Ureter (tissue), 1 donor: ENCODE measurements at places on chromosomes 11 and 22. TPM values are rescaled to one million over a fixed set of nuclear protein-coding genes. Genes with fewer than 3 reads are reported as not detected.

- DNase-seq: no peak
Observed at GRCh38 chr11:30304620-30305019, 18.3 kb upstream of the ARL14EP start.

DNA sequence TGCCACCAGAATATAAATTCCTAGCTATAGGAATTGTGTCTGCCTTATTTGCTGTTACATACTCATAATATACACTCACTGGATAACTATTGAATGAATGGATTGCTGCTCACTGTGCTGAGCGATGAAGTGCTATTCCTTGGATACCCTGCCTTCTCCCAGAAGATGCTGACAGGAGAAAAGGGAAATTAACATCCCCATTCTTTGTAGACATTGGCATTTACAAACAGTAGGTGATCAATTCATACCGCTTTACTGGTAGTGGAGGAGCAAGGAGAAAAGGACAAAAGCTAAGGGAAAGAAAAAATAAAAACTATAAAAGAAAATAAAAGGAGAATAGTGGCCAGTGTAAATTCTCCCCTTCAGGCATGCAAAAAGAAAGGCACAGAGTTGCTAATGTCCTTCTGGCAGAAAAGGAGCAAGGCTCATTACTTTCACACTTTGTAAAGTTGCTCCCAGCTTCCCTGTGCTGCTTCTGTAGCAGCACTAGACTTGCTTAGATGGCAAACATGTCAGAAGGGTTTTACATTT, 183.0 kb downstream of the LUZP2 start:
- DNase-seq: no peak

DNA sequence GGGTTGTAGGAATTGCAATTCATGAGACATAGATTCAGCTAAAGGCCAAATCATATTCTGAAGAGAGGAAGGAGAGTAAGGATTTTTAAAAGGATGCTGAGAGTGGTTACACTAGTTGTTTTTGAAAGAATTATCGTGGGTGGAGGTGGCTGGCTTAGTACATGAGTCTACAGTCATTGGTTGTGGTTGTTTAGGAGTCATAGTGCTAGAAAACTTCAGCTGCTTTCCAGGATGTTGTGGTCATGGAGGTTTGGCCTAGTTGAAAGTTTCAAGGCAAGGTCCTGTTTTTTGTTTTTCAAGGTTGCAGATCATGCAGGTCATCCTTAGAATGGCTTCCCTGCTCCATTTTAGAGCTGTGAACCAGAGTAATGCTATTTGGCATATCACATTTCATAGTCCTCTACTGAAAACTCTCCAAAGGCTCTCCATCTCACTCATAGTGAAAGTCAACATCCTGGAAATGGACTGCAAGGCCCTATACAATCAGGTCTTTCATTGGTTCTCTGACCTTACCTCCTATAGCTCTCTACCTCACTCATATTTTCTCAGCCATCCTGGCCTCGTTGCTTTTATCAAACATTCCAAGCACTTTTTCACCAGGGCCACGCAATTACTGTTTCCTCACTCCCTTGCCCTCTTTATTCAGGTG, 26.1 kb upstream of the ZBTB44 start:
- no peak for DNase-seq

The LRRC74B gene
- not detected for total RNA-seq

- no peak for DNase-seq
Observed at GRCh38 chr22:50528682-50529415, 963 bp downstream of the TYMP start.

DNA sequence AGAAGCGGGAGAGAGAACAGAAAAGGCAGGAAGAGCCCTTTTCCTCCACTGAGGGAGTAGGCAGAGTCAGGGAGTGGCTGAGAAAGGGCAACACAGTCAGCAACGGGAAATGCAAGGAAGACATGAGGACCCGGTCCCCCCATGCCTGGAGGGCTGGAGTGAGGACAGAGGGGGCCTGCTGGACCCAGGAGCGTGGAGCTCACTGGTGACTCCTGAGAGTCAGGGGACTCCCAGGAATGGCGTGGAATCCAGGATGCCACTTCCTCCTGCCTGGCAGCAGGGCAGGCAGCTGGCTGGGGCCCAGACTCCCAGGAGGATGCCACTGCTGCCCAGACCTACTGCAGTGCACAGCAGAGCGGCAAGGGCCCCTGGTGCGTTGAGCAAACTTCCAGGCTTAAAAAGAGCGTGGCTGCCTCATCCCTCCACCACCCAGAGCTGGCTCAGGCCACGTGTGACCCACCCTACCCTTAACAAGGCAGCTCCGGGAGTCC, 11.3 kb downstream of the C11orf21 start:
- DNase-seq: no peak

GRCh38 chr11:24716403-24716802, 219.6 kb downstream of the LUZP2 start:
- no peak for DNase-seq

- no peak for DNase-seq
Observed at GRCh38 chr11:28491431-28491830, 383.2 kb downstream of the METTL15 start.

DNA sequence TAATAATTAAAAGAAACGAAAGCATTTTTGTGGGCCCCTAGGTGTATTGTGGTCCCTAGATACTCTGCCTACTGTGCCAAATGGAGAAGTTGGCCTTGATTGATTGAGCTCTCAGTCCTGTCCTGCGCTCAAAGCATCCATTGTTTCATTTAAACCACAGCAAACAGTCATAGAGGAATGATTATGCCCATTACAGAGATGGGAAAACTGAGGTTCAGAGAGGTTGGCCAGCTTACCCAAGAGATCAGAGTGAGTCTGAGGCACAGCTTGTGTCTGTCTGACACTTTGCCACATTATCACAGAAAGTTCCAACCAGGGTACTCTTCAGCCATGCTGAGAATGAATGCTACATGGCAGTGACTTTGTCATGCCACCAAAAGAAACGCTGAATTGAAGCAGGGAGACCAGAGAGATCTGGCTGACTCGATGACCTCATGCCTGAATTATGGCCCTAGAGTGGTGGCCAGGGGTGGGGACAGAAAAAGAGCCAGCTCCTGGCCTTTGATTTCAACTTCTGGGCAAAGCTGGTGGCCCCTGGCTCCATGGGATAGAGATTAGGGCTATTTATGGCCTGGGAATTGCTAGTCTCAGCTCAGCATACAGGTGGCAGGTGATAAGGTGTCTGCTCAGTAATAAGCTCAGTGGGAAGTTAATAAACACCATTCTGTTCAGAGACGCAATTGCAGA, 180.5 kb downstream of the MIAT start:
- DNase-seq: no peak

DNA sequence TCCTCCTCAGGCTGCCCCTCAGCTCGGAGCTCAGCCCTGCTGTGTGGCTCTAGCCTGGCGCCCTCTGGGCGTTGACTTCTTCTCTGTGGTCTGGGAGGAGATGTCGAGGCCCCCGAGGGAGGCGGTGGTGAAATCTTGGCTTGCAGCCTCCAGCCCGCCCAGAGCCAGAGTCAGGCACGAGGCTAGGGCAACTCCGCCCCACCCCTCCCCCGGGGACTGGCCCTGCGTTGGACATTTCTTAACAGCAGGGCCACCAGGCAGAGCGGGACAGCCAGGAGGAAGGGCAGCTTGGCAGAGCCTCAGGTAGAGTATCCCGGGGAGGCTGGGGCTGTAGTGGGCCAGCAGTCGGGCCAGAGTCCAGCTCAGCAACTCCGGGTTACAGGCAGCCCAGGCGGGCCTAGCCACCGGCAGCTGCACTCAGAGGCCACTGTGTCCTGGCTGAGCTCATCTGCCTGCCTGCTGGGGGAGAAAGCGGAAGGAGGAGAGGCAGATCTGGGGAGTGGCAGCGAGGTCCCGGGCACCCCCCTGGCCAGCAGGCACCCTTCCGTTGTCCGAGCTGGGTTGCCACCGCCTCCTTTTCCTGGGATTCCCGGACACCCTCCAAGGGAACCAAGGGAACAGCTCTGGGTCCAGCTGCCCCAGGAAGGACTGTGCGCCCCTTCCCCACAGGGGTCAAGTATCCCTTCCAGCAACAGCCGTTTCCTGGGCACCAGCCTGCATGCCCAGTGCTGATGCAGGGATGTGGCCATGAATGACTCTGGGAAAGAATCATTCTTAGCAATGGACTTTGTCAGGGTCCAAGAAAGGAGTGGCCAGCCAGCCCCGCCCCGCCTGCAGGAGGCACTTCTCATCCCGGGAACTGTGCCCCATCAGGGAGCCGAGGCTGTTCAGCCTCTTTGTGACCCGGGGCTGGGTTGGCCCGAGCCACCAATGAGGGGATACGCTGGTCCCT, at the start of gene ALDH3B1:
ALDH3B1 (plus strand) TSS at position 238 of the 952 bp plus-strand sequence. CDS start 4,971 bp downstream, outside the sequence.
- DNase-seq: peak; percentile 92

The NAGA gene
- 33.4 TPM for total RNA-seq

The UQCR10 gene
- total RNA-seq: 104 TPM

DNA sequence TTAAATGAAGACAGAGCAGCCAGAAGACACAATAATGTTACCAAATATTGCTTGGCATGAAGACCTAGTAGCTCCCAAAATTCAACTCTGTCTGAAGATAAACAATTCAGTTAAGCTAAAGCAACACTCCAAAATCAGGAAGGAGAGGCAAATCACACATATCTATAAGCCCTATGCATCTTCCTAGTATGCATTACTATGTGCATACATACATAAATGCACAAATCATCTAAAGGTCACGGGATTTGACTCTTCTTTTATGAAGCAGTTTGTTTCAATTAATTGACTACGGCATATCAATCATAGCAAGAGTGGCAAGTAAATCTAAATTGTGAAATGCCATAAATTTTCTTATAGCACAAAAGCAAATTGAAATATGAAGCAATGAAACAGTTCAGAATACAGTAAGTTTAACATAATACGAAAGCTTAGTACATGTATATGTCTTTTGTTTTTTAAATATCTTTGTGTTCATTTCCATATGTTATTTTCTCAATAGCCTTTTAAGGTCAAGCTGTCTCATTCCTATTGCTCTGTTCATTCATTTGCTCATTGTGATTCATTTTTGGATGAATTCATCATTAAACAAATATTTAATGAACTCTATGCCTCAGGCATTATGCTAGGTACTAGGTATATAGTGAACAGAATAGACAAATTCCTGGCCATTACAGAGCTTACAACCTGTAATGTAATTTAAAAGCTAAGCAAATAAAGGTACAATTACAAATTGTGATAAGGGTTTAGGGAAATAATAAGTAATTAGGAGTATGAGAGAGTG, 540.5 kb downstream of the DLG2 start:
- DNase-seq: no peak

DNA sequence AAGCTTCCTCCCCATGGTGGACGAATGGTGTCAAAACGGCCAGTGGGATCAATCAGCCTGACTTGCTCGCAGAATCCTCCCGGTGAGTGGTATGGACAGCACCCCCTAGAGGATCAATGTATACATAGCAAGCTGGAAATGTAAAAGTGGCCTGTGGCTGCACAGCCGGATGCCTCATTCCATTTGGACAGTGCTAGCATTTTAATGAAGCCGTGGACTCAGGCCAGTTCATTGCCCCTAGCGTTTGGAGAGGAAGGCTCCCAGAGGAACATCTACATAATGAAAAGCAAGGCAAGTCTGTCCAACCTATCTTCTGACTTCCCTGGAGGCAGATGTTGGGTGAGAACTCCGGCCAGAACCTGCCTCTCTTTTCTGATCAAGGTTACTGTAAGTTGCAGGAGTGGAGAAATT, 942.3 kb downstream of the NTM start:
- DNase-seq: no peak

- DNase-seq: no peak
Observed at GRCh38 chr11:121479698-121480238, 27.0 kb upstream of the SORL1-AS1 start.

GRCh38 chr22:29627196-29627535, 23.7 kb downstream of the NF2 start:
- DNase-seq: no peak

The ALKBH8 gene
- total RNA-seq: 13.1 TPM

- DNase-seq: no peak
Observed at GRCh38 chr22:50171319-50171964, 911 bp downstream of the PANX2 start.

DNA sequence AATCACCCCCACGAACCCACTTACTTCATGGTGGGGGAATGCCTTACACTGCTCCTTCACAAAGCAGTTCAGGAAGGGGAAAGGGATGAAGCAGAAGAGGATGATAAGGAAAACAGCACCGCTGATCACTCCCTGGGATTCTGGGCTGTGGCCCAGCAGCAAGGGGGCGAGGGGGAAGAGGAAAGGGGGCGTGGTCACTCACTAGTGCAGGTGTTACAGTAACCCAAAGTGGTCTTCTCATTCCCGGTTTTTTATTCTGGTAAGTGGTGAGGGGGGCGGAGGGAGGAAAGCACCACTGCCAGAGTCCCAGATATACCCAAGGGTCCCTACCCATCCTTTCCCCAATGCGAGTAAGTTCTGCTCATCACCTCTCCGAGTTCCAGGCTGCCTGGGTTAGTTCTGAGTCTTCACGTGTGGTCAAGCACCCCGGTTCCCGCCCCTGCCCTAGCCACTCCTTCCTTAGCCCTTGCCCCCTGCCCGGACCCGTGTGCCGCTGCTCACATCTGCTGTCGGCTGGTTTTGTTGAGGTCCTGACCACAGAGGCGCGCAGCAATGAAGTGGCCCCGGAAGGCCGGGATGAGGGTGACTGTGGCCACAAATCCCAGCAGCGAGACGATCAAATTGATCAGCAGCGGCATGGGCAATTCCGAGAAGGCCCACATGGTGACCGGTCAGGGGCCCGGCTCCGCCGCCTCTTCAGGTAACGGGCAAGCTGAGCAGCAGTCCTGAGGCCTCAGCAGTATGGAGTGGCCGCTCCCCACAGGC, 477 bp downstream of the DPAGT1 start:
- DNase-seq: no peak

DNA sequence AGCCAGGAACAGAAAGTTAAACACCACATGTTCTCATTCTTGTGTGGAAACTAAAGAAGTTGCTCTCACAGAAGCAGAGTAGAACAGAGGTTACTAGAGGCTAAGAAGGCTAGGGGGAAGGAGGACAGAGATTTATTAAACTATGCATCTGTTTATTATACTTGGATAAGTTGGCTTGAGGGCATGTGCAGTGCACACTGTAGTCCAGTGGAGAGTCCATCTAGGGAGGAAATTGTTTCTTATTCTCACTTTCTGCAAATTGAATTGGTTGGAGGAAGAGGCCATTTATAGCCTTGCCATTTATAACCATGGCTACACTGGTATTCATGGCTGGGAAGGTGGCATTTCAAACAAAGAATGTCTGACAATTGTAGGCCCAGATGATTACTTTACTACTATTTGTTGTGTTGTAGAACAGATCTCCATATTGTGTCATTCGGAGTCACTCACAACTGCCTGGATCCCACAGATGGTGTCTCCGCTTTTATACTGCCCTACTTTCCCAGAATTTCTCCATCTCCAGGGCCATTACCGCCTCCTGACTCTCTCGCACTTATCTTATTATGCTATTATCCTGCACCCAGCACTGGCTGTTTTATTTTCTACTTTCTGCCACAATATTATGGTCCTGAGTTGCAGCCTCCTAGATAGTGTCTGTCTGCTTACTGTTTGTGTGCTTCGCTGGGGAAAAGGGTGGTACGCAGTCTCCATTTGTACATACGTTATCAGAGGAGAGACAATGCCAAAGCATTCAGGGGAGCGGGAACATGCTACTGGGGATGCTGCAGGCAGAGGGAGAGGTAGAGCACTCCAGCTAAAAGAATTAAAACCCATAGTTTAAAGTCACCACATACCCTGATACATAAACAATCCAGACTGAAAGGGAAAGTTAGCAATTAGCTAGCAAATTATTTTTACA, 169.3 kb upstream of the BLID start:
- no peak for DNase-seq

The CASP5 gene
- not detected for total RNA-seq

- DNase-seq: no peak
Observed at GRCh38 chr22:32396746-32397145, 15.3 kb downstream of the RTCB start.
